ENCODE measurements at places on chromosomes 5 and 9.

- no peak for DNase-seq
These were observed 61.1 kb downstream of the DPYSL3 start for GRCh38 chr5:147448766-147449165.

DNA sequence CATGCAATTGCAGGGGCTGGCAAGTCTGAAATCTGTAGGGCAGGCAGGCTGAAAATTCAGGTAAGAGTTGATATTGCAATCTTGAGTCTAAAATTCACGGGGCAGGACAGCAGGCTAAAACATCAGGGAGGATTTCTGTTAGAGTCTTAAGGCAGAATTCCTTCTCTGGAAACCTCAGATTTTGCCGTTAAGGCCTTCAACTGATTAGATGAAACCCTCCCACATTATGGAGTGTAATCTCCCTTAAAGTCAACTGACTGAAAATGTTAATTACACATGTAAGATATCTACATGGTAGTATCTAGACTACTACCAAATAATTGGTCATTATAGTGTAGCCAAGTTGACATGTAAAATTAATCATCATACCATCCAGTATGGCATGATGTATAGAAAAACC, 3.1 kb upstream of the ZNF169 start:
- no peak for DNase-seq

DNA sequence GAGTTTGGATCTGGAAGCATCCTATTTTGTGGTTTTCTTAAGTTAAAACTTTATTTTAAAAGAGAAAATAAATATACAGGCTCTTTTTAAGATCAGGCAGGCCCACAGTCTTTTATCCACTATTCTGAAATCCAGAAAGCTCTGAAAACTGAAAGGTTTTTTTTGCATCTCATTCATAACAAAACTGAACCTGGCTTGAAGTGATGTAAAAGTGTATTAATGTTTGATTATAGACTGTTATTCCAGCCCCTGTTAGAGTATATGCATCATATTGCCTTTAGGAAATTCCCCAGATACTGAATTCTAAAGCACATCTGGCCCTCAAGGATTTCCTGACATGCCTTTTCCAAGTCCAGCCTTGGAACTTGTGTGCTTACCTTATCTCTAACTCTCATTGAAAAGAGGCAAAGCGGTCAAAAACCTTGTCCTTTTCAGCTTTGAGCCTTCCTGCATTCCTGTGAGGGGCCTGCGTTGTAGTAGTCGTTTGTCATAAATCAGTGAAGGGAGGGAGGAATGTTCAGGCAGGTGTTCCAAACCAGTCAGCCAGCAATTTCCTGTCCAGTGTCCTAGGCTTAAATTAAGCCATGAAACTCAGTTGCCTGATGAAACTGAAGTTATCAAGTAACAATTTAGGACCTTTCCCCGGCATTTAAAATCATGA, 110.4 kb downstream of the TLE4 start:
- no peak for DNase-seq

DNA sequence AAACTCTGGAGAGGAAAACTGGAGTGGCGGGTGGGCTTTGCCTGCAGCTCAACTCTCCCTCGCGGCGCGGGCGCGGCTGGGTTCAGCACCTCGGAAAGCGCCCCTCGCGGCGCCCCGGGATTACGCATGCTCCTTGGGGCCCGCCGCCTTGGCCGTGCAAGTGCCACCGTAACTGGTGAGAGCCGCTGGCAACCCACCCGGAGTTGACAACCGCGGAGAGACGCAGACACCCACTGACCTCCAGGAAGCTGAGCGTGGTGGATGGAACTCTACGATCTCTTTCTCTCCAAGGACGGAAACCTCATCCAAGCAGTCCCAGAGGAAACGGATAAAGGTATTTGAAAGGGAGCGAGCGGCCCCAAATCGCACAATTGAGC, 194 bp upstream of the RXFP3 start:
- DNase-seq = no peak

DNA sequence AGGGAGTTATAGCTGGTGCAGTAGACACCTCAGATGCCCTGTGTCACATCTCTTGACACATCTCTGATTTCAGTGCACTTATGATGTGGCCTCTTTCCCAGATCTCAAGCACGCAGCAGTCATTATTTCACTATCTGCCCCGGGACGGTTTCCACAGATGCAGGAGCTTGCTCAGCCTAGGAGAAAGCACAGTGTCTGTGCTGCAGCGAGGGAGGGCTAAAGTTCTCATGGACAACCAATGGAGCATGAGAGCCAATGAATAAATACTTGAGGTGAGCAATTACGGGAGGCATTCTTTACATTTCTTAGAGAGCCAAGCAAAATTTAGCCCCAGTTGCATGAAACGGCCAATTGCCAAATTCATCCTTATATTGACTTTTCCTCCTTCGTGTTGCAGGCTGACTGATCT, 7.4 kb upstream of the MOB3B start:
- no peak for DNase-seq

DNA sequence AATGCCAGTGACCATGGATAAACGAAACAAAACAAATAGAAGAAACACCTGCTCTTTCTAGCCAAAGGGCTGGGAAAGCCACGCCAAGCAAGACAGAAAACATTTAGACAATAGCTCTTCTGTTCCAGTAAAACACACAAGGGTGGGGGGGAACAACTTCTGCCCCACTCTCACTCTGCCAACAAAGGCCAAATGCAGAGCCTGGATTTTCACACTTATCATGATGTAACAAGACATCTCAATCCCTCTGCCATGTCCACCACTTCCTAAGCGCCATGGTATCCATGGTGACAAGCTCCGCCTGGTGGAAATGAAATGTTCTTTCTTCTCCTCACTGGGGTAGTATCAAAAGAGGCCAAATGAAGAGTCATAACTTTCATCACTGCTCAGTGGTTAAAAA, 60.6 kb downstream of the DRD1 start:
- DNase-seq = peak; percentile 55

DNA sequence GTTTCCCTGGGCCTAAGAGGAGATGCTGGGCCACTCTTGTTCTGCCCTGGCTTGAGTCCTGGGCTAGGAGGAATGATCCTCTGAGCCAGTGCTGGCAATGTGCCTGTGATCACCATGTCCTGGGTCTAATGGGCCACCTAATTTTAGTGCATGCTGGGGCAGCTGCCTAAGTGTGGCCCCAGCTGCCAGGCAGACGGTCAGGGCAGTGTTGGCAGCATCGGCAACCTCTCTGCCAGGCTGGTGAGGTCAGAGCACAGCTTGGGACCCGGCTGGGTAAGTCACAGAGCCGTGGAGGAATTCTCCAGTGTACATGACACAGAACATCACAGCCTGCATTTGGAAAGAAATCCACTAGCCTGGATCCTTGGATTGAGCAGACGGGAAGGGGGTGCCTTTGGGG, 21.4 kb upstream of the PITX1 start:
- DNase-seq = no peak

DNA sequence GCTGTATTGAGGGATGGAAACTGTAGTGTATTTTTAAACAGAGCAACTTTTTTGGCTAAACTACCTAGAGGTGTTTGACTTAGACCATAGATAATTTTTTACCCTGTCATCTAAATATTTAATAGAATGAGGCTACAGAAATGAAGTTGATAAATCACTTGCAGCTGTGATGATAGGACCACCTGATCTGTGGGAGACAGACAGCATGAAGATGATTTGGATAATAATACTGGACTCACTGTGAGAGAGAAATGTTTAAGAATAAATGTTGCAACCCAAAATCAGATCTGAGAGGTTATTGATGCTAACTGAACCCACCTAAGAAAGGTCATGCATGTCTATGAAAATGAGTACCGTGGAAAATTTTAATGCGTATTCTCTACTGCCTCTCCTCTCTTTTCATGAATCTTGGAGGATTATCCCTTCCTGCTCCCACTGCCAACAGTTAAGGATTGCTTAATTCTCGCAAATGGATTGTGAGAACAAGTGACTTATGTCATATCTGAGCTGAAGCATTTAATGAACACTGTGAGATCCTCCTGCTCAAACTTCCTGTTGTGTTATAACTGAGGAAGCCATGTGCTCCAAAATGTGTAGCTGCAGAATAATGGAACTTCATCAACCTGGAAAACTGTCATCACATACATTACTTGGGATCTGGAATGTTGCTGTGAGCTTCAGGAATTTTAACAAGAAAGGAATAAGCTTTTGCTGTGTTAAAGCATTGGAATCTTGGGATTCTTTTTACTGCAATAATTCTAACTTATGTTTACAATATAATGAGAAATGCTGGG, 617.9 kb upstream of the CDH18 start:
- DNase-seq = no peak

DNA sequence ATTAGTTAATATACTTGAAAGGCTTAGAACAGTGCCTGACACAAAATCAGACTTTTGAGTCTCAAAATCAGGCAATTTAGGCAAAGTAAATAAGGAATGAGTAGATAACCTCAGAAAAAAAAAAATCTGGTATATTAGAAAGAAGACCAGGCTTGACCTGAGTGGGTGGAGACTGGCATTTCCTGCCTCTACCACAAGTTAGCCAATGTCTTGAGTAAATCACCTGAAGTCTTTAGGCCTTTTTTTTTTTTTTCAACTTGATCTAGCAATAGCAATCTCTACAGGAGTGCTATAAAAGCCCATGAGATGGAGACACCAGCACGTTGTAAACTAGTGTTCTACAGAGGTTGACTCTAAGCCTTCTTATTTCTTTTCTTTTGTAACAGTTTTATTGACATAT, 104.2 kb upstream of the RASEF start:
- peak; percentile 9 for DNase-seq

DNA sequence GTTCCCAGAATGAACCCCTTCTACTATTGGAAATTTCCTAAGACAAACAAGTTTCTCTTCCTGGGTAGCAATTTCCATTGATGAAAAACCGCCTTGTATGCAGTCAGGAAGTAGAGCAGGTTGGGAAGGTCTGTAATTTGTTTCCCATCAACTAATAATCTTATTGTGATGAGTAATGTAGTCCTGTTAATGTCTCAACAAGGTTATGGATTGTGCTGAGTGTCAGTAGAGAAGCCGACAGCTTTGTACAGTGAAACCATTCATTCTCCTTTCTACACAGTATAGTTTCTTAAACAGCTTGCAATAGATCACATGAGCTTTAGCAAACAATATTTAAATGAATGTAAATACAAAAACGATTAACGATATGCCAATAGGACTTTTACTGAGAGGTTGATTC, 355.4 kb upstream of the WWC1 start:
- no peak for DNase-seq

- no peak for DNase-seq
These were observed 13.8 kb downstream of the TMEM267 start for GRCh38 chr5:43469671-43470391.

DNA sequence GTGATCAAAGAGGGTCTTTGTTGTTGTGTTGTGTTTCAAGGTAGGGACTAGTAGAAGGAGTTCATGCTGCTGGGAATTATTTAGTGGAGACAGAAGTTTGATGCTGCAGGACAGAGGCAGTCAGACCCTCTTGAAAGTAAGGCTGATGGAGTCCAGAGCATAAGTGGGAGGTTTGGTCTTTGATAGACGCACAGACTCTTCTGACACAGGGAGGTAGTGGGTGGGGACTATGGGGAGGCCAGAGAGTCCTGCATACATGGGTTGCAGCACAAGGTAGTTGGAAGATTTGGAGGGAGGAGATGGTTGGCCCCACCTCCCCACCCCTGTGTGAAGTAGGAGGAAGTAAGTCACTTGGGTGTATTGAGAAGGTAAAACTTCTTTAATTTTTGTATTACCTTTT, 2.4 kb upstream of the CCDC112 start:
- DNase-seq = no peak

All from SW480 (cell line).